ENCODE measurements at places on chromosomes 3 and 15.

- DNase-seq, result no peak
These were observed 8.9 kb upstream of the EOMES start for GRCh38 chr3:27730774-27731659.

GRCh38 chr3:4501437-4501836 lies 8.3 kb downstream of the ITPR1 start:
- DNase-seq, result no peak

- no peak for DNase-seq
These were observed 31.5 kb downstream of the MGLL start for GRCh38 chr3:127790882-127791183.

- no peak for DNase-seq
These were observed 8.8 kb downstream of the CHST2 start for GRCh38 chr3:143128227-143128955.

- DNase-seq, result no peak
These were observed 116.8 kb downstream of the LMLN start for GRCh38 chr3:198076722-198077308.

DNA sequence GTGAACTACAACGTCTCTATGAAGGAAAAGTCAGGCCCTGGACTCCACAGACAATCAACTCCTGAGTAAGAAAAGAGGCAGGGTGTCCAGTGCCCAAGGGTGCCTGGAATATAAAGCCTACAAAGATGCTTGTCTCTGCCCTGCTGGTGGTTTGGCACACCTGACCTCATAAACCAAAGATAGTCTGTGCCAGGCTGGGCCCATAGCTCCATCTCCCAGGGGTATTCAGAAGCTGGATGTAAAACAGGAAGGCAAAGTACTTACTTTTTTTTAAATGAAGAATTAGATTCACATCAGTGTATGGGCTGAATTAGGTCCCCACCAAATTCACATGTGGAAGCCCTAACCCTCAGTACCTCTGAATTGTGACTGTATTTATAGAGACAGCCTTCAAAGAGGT lies 66.6 kb upstream of the HERC1 start:
- DNase-seq, result no peak

DNA sequence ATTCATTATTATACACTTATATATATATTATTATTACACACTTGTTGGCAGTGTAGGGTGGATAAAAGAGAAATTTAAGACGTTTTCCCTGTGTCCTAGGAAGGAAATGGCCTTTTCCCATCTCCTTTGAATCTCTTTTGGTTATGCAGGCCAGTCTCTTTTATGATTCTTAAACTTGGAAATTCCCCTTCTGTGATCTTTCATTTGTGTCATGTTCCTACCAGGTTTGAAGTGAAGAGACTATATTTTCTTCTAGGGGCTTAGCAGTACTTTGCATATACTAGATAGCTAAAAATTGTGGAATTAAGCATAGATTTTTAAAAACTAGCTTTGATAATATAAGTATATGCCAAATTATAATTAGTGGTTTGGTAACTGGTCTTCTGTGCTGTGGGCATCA lies 58.5 kb downstream of the BBX start:
- no peak for DNase-seq

GRCh38 chr15:25670621-25671020 lies 192.5 kb downstream of the ATP10A start:
- DNase-seq, result no peak

- DNase-seq, result no peak
These were observed 100.8 kb downstream of the SEMA5B start for GRCh38 chr3:122926811-122927210.

- DNase-seq, result no peak
These were observed 123.6 kb upstream of the GALNT15 start for GRCh38 chr3:16050641-16051467.

- DNase-seq, result no peak
These were observed 271.9 kb downstream of the SUCLG2 start for GRCh38 chr3:67382536-67382935.

DNA sequence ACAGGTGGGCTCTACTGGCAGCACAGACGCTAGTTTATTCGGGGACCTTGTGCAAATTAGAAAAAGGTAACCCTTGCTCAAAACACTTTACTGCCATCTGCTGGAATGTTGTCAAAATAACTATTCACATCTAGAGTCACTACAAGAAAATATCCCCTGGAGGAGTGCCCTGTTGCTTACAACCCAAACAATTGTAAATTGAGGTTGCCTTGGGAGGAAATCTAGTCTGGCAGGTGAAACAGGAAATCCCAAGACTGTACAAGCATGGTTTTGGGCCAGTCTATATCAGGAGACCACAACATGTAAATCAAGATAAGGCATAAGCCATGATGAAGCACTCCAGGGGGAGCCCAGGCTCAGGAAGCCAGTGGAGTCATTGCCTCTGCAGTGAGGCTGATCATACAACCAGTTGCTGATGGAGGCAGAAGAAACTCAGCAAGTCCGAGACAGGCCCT lies 136.8 kb upstream of the ACP3 start:
- no peak for DNase-seq

- DNase-seq, result no peak
These were observed 285.1 kb downstream of the CHL1 start for GRCh38 chr3:481680-482079.

Measured in left hindlimb (tissue), 1 donor.